ENCODE measurements at places on chromosomes 6 and 20. TPM values are rescaled to one million over a fixed set of nuclear protein-coding genes. Genes with fewer than 3 reads are reported as not detected.

Gene PNLDC1
- total RNA-seq, result 0.31 TPM

Gene SIGLEC1
- total RNA-seq, result not detected

Gene COL21A1
- not detected for total RNA-seq

Gene OR2B6
- total RNA-seq, result not detected
